ENCODE measurements at places on chromosomes 7 and 10.

DNA sequence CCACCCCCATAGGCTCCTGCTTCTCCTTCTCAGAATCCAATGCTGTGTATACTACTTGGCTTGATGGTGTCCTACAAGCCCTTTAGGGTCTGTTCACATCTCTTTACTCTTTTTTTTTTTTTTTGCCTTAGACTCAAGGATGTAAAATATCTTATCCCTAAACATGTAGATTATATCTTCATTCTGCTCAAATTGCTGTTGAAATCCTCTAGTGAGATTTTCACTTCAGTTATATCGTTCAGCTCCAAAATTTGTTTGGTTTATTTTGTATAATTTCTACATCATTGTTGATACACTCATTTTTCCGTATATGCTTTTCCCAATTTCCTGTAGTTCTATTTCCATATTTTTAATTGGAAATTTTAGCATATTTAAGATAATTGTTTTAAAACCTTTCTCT, 1.8 kb upstream of the AKR1C3 start:
- no peak for DNase-seq

GRCh38 chr7:157670490-157671357, 333.9 kb downstream of the DNAJB6 start:
- no peak for DNase-seq

- no peak for DNase-seq
These were observed 32.5 kb downstream of the COL1A2 start for GRCh38 chr7:94426980-94427875.

- no peak for DNase-seq
These were observed 91.0 kb downstream of the MYL10 start for GRCh38 chr7:101537935-101538595.

- no peak for DNase-seq
These were observed 85.9 kb upstream of the AGBL3 start for GRCh38 chr7:134900166-134900982.

- no peak for DNase-seq
These were observed 26.4 kb downstream of the YAE1 start for GRCh38 chr7:39592586-39592985.

DNA sequence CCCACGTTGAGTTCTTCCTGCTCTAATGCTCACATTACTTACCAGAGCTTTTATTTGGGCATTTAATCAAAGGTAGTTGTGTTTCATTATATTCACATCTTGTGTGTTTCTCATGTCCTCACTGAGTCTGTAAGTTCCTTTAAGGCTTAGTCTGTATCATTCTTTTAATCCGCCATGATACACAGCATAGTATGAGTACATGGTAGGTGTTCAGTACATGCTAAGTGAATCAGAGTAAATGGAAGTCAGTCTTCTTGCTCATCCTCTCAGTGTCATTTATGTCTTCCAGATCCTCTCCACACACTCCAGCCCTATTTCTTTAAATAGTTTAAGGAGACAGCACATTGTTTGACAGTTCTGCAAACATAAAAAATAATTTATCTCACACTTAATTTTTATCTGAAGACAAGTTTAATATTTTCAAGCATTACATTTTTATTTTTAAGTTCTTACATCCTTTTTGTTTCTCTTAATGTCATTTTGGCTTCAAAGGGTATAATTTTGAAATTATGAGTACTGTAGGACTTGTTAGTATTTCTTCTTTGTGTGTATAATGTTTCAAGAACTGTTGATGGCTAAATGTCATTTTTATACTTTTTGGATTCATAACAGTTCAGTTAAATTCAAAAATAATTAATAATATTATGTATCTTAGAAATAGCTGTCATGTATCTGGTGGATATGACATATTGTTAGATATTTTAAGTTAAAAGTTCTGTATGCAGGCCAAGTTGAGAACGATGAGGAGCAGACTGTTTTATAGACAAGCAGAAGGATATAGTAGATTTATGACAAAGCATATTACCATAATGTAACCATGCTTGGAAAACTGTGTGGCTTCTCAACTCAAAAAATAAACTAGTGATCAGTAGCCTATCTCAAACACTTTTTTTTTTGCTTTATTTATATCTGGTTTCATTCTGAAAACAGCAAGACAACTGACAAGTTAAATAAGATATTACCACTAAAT, 342.7 kb downstream of the LRMDA start:
- no peak for DNase-seq

- no peak for DNase-seq
These were observed 164.0 kb downstream of the CHRM2 start for GRCh38 chr7:137032436-137032835.

- no peak for DNase-seq
These were observed 37.0 kb downstream of the KLF6 start for GRCh38 chr10:3747984-3748383.

DNA sequence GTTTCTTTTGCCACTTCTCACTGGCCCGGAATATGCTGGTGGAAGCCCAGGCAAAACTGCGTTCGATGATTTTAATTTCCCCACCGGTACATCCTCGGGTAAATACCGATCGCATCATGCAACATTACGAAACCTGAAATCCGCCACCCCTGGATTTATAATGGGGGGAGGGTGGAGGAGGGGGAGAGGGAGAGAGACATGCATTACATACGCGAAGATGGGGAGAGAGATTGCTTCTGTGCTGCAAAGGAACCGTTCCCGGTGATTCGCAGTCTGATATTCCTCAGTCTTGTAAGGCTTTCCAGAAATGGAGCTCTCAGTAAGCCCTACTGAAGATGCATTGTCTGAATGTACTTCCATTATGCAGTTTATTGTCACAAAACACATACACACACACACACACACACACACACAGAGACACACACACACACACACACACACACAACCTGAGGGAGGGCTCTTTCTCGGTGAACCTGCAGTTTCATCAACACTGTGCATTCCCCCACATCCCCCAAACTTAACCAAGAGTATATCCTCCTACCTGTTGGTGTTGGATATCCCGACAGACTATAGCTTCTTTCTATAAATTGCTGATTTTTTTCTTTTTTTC, 741 bp downstream of the GPR85 start:
- no peak for DNase-seq

GRCh38 chr7:55239406-55239805, 125.7 kb upstream of the LANCL2 start:
- no peak for DNase-seq

DNA sequence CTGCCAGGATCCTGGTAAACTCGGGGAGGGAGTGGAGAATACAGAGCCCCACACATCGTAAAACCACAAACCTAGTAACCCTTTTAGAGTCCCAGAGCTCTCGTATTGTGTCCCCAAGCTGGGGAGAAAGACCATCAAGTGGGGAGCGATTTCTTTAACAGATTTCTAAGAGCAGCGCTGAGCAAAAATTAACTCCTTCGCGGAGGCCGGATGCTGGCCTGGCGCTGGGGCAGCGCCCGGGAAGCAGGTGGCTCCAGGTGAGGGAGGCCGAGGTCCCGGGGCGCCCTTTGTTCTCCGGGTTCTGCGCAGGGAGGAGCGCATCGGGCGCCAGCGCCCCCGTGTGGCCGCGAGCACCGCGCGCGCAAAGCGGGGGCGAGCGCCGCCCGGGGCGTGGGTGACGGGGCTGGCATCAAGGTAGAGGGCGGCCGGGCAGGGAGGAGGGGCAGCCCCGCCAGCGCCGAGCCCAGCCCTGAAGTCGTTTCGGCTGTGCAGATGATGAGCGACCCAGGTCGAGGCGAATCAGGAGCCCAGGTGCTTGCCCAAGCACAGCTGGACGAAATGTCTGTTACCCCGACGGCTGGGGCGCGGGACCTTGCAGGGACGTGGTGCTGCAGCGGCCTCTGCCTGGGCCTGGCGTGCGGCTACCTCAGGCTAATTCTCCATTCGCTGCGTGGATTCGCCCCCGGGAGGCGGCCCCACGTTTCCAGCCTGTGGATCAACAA, 10.4 kb upstream of the FGFR2 start:
- DNase-seq: no peak

DNA sequence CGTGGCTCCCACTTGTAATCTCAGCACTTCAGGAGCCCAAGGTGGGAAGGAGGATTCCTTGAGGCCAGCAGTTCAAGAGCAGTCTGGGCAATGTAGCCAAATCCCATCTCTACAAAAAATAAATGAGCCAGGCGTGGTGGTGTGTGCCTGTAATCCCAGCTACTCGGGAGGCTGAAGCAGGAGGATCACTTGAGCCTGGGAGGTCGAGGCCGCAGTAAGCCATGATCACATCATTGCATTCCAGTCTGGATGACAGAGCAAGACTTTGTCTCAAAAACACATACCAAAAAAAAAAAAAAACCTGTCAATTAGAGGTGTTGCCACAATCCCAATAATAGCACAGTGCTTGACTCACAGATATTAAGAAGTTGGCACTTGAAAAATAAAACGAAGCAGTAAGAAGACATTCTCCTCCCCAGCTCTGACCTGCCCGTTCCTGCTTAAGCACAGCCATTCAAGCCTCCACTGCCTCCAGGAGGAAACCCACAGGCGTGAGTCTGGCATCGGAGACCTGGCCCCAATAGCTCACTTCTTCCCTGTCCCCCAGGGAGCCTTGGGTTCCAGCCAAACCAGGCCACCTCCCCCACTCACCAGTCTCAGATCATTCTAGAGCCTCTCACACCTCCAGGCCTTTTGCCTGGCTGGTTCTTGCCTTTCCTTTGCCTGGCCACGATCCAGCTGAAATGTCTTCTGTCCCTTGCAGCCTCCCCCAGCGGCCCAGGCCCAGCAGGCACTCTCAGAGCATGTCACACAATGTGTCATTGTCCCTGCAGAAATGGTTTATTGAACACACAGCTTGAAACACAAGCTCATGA, 45.3 kb upstream of the GTF2I start:
- no peak for DNase-seq

DNA sequence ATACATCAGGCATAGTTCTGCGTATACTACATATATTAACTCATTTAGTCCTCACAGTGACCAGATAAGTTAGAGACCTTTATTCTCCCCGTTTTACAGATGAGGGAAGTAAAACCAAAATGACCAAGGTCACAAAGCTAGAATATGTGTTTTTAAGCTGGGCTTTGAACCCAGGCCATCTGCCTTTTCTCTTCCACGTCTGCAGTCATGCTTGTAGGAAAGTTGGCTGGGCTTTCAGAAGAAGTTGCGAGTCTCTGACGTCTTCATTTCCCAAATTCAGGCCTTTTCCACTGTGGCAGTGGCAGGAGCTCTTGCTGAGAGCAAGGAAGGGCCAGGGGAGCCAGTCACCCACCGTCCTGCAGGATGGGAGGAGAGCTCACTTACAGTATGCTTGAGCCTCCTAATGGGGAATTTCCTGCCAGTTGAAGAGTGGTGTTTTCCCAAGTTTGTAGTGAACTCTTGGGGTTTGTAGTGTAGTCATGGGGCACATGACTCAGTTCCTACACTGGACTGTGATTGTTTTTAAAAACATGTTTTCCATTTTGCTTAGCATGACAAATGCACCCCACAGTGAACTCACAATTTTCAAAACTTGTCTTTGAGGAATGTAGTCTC, 34.2 kb downstream of the CYP17A1 start:
- DNase-seq: no peak

DNA sequence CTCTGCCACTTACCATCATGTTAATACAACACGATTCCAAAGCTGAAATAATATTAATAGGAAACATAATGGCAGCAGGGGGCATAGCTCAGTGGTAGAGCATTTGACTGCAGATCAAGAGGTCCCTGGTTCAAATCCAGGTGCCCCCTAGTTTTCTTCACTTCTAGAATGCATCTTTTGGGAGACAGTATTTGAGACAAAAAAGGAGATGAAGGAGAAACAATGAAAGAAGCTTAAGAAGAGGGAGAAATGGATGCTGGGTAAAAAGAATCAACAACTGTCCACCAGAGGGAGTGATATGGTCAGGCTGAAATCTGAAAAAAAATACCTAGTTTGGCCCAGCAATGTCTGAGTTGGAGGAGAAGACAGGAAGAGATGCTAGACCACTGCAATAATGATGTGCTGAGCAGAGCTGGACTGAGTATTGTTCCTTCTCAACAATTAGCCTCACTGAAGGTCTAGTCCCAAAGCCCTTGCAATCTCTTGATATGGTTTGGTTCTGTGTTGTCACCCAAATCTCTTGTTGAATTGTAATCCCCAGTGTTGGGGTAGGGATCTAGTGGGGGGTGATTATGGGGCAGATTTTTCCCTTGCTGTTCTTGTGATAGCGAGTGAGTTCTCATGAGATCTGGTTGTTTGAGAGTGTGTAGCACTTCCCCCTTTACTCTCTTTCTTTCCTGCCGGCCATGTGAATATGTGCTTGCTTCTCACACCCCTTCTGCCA, 48.3 kb downstream of the ZNF783 start:
- DNase-seq: peak; percentile 19

GRCh38 chr10:4230036-4230435, 445.0 kb upstream of the KLF6 start:
- DNase-seq: no peak

GRCh38 chr7:14377646-14378266, 388.3 kb upstream of the ETV1 start:
- no peak for DNase-seq

DNA sequence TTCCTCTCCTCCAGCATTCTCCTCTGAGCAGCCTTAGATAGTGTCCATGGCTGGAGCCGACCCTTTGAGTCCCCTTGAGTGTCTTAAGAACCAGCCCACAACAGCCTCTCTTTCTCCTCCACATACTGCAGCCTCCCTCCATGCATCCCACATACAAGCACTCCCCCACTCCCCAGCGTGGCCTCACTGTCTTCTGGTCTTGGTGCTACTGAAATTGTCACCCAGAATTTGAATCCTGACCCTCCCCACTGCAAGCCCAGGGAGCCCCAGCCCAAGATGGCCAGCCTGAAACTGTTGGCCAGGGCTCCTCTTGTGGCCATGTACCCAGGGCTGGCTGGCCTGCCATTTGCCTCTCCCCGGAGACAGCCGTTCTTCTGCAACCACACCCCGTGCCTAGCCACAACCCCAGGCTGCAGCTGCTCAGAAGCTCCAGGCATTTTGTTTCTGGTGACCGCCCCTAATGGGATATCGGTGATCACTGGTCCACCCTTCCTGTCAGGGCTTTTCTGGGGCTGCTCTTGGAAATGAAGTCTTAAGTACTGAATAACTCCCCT, 18.8 kb upstream of the SH2D4B start:
- no peak for DNase-seq

GRCh38 chr7:98571006-98571405, 46.1 kb upstream of the NPTX2 start:
- no peak for DNase-seq

DNA sequence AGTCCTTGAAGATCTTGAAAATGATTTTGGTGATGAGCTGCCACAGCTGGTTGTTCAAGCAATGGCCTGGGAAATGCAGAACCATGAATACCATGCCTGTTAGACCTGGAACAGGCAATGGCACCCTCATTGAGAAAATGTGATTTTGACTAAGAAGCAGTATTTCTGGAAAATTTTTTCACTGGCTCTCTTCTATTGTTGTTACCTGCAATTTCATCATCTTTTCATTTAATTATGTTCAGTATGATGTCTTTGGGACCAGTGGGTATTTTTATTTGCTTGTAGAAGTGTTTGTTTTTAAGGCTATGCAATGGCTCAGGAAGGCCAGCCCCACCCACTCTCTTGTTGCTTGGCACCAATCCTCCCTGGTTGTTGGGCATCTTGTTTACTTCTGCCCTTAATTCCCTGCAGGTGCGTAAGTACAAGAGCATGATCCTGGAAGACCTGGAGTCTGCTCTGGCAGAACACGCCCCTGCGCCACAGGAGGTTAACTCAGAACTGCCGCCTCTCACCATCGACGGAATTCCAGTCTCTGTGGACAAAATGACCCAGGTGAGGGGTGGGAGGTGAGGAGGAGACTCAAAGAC, 78.6 kb downstream of the NRF1 start:
- no peak for DNase-seq

Data from GM12864 (cell line).